ENCODE measurements at places on chromosomes 3 and 15. TPM values are rescaled to one million over a fixed set of nuclear protein-coding genes. Genes with fewer than 3 reads are reported as not detected.

Gene HRG
- not detected for polyA plus RNA-seq

GRCh38 chr3:174365796-174366195 is 493.3 kb upstream of the NAALADL2 start:
- no peak for DNase-seq

GRCh38 chr3:68116580-68116979 is 462.2 kb upstream of the SUCLG2 start:
- DNase-seq = no peak

- DNase-seq = no peak
Observed at GRCh38 chr3:34948517-34948916, 690.8 kb upstream of the ARPP21 start.
